ENCODE measurements at places on chromosomes 2 and 18. TPM values are rescaled to one million over a fixed set of nuclear protein-coding genes. Genes with fewer than 3 reads are reported as not detected.

The ARHGAP25 gene
- total RNA-seq, result 0.26 TPM

The EVX2 gene
- total RNA-seq, result not detected

The DDX18 gene
- total RNA-seq, result 89.9 TPM

The MC5R gene
- not detected for total RNA-seq

The OSBPL1A gene
- 84.6 TPM for total RNA-seq

The IL37 gene
- not detected for total RNA-seq

The RGPD3 gene
- not detected for total RNA-seq

All from SK-MEL-5 (cell line).